Naive thymus-derived CD4-positive, alpha-beta T cell (primary cell): ENCODE measurements at places on chromosomes 7 and 10.

- no peaks in the 10 kb centered on the region for H3K4me1 ChIP-seq
- DNase-seq = no peak
- peaks cover 5% of the 10 kb centered on the region for H3K27me3 ChIP-seq
- no peak overlapping the region for H3K27ac ChIP-seq
These were observed 1.6 kb upstream of the GPRIN2 start for GRCh38 chr10:46558122-46558391.

DNA sequence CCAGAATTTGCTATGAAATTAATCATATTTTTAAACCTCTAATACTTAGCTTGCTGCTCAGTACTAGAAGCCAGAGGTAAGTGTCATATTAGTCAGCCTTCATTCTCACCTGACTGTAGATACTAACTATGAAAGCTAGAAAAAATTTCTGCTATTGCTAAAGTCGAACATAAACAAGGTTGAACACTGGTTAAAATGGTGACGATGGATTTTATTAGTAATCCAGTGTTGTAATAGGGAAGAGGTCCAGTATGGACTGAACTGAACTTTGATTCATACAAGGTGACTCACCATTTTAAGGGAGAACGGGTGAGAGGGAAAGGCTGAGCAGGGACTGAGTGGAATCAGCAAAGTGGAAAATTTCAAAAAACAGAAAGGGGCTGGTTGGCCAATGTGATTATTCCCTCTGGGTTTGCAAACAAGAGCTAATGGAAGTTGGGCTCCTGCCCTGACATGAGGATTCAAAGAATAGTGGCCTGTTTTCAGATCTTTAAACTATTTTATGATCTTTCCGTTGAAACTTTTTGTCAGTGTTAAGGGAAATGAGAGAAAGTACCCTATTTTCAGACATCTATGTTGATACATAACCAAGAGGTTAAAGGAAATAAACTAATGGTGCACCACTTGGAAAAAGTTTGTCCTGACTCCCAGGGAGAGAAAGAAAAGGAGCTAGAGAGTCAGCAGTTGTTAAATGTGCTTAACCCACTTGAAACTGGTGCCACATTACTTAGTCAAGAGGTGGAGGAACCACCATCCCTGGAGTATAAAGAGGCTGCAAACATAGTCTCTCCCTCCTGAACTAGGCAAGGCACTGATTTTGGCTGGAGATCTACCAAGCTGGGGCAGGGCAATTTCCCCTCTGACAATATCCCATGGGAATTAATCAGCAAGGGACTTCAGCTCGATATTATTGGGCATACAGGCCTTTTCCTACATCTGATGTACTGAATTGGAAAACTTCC, 15.3 kb upstream of the AKR1C1 start:
- no peaks in the 10 kb centered on the region for H3K36me3 ChIP-seq
- no peak overlapping the region for H3K27ac ChIP-seq
- H3K4me1 ChIP-seq = no peaks in the 10 kb centered on the region
- H3K27me3 ChIP-seq = no peaks in the 10 kb centered on the region
- no peak for DNase-seq
- H3K4me3 ChIP-seq = no peak overlapping the region

DNA sequence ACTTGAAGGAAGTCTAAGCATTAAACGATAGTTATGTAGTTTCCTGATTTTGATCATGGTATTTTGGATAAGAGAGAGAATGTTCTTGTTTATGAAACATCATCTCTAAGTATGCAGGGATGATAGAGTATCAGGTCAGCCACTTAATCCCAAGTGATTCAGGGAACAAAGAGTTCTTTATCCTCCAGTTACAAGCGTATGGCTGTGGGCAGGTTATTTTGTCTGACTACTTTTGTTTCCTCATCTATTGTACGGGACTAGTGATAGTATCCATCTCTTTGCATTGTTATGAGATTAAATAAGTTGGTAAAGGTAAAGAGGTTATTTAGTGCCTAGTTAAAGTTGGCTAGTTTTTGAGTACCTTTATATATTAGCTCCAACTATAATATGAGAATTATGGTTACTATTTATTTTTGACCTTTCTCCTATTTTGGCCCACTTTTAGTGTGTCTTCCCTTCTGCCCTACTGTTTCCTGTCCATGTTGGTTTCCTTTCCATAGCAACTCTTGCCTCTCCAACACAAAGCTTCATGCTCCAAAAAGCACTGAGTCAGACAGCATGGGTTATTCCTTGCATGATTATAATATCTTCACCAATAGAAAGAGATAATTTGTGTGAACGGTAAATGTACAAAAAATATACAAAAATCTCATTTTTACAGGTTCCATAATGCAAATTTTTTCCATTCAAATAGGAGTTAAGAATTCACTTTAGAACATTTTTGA, 65.4 kb downstream of the SP8 start:
- H3K4me3 ChIP-seq = no peak overlapping the region
- H3K27ac ChIP-seq = no peak overlapping the region
- no peaks in the 10 kb centered on the region for H3K27me3 ChIP-seq
- no peaks in the 10 kb centered on the region for H3K36me3 ChIP-seq

- H3K4me3 ChIP-seq = no peak overlapping the region
- no peak for DNase-seq
- H3K27ac ChIP-seq = no peak overlapping the region
- no peaks in the 10 kb centered on the region for H3K4me1 ChIP-seq
- H3K27me3 ChIP-seq = no peaks in the 10 kb centered on the region
These were observed 106.7 kb upstream of the INSYN2A start for GRCh38 chr10:127303105-127303504.

DNA sequence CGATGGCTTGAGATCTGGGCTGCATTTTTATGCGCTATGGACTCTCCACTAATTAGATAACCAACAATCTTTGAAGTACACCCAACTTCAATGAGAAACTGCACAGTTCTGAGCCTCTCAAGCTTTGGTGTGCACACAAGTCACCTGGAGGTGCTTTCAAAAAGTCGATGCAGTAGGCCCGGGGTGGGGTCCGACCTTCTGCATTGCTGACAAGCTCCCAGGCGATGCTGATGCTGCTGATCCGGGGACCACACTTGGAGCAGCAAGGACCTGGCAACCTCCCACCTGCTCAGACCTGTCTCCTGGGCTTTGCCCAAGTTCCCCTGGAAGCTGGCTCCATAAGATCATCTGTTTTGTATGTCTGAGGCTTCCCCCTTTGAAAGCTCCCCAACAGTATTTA, 10.7 kb downstream of the KIAA1549 start:
- H3K27me3 ChIP-seq = no peaks in the 10 kb centered on the region
- no peak overlapping the region for H3K27ac ChIP-seq
- no peak for DNase-seq
- H3K4me1 ChIP-seq = no peaks in the 10 kb centered on the region
- no peaks in the 10 kb centered on the region for H3K36me3 ChIP-seq

- no peak overlapping the region for H3K27ac ChIP-seq
- no peak overlapping the region for H3K4me3 ChIP-seq
- DNase-seq = no peak
- H3K36me3 ChIP-seq = no peaks in the 10 kb centered on the region
These were observed 21.9 kb upstream of the CFAP46 start for GRCh38 chr10:132964231-132964630.
